ENCODE measurements at places on chromosomes 5 and 9.

DNA sequence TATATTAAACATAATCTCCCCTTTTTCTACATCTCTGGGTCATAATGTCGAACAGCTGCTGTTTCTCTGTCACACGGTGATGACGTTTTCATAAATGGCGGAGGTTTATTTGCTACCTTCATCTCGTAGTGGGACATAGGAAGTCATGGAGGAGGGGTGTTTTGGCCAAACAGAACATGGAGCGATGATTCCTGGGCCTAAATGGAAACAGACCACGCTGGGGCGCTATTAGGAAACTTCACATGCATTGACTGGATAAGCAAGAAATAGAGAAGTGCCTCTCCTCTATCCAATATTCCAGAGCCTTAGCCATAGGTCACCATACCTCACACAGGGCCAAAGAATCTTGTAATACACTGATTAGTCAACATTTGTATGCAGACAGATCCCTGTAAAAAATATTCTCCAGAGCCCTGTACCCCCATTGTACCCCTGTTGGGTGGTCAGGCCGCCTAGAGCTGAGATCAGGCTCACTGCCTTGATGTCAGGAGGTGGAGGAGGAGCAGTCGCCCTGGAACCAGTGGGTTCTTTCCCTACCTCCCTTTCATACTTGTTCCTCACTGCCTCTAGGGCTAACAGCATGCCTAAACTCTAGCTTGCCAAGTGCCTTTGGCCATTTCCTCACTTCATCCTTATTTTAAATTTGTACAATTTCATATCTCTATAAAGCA, 77.8 kb upstream of the SPIN1 start:
- DNase-seq: no peak

- no peak for DNase-seq
These were observed 20.9 kb upstream of the MAN2A1 start for GRCh38 chr5:109668668-109669422.

GRCh38 chr5:58499941-58500340, 8.7 kb downstream of the GAPT start:
- no peak for DNase-seq

GRCh38 chr5:107830750-107831149, 160.0 kb upstream of the EFNA5 start:
- no peak for DNase-seq

- DNase-seq: no peak
These were observed 56.3 kb upstream of the SPEF2 start for GRCh38 chr5:35561396-35561795.

DNA sequence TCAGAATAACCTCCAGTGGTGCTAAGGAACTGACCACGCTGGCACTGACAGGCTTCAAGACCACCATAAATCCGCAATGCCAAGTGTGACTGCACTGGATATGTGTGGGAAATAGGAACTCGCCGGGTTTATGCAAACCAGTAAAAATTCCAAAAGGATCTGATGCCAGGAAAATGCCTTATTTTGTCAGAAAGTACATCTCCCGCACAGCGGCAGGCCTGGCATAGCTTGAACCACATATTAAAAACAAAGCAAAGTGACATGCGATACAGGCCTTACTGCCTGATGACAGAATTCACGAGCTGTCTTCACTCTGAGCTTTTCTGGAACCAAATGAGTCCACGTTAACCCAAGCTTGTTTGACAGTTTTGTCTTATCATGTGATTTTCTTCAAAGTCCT, 139.6 kb downstream of the GLIS3 start:
- DNase-seq: no peak
